ENCODE measurements at places on chromosomes 6 and 20.

DNA sequence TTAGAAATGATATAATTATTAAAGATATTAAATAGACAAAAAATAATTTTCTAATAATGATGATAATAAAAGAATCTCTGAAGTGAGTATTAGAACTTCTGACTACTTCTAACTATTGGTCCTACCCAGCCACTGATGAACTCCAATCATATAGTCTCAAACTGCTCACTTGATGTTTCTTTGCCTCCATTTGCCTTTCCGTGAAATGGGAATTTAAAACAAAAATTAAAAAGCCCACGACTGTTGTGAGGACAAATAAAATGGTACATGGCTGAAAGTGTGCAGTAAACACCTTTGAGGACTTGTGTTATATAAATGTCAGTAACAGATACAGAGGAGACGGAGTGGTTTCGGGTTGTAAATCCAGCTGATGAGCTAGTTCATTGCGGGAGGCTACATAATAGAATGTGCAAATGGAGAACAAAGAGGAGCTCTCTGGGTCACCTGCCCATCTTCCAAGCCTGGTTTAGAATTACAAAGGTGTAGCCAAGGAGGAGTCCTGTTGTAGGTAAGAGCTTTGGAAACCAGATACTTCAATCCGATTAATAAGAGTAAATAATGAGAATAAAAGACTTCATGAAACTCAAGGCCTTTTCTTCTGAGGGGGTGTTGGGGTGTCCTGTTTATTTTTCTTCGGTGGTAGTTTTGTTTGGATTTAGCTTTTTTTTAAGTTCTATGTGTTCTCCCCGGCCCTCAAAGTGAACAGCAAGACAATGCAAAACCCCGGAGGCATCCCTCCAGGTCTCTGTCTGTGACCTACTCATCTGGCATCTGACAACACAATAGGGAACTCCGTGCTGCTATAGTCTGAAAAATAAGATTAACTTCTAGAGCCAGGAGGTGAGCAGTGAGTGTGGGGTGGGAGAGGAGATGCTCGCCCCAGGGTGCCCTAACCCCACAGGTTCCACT, 4.4 kb upstream of the PXDC1 start:
- DNase-seq, result no peak

DNA sequence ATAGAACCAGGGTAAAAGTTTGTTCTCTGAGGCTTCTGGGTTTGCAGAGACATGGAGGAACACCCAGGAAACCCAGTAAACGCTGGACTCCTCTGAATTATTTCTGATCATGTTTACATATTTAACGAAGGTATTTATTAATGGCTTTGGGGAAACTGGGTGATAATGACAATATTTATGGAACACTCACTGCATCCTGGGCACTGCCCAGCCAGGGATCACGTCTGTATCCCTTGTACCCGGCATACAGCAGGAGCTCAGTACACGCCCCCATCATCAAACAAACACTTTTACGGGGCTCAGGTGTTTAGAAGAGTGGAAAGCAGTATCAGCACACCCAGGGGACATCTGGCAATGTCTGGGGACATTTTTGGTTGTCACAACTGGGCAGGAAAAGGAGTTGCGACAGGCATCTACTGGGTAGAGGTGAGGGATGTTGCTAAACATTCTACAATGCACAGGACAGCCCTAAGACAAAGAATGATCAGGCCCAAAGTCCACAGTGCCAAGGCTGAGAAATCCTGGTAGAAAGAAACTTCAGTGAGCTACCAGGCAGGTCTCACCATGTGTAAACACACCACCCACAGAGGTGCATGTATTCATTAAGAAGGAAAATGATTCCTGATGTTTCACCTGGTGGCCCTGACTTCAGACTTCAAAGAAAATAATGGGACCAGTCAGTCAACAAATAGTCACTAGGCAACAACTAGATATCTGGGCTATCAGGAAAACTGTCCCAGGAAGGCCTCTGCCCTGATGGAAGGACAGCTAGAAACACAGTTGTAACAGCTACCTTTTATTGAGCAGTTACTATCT, 35.3 kb downstream of the ZMYND8 start:
- DNase-seq, result no peak

GRCh38 chr6:118283766-118284165, 264.3 kb upstream of the PLN start:
- DNase-seq, result peak; percentile 46

GRCh38 chr6:119480961-119481497, 131.5 kb upstream of the MAN1A1 start:
- no peak for DNase-seq

DNA sequence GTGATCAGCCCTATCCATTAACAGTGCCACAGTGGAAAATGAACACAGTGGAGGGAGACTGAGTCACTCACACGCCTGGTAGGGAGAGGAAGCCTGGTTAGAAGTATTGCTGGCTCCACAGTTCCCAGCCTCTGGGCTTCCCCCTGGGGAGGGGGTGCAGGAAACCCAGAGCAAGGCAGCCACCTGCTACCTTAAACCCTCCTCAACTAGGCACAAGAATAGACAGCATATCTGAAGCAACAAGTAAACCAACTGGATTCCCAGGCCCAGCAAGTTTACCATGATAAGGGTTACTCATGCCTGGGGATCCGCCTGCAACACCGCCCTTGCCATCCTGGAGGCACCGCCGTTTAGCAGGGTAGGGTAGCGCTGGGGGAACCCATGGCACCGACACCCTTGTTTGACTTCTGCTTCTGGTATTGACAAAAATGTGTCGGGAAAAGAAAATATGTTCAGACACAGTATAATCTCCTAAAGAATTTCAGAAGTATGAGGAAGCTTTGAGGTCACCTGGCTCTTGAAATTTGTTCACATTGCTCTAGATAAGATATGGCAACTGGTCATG, 38.3 kb downstream of the SLC22A23 start:
- no peak for DNase-seq

DNA sequence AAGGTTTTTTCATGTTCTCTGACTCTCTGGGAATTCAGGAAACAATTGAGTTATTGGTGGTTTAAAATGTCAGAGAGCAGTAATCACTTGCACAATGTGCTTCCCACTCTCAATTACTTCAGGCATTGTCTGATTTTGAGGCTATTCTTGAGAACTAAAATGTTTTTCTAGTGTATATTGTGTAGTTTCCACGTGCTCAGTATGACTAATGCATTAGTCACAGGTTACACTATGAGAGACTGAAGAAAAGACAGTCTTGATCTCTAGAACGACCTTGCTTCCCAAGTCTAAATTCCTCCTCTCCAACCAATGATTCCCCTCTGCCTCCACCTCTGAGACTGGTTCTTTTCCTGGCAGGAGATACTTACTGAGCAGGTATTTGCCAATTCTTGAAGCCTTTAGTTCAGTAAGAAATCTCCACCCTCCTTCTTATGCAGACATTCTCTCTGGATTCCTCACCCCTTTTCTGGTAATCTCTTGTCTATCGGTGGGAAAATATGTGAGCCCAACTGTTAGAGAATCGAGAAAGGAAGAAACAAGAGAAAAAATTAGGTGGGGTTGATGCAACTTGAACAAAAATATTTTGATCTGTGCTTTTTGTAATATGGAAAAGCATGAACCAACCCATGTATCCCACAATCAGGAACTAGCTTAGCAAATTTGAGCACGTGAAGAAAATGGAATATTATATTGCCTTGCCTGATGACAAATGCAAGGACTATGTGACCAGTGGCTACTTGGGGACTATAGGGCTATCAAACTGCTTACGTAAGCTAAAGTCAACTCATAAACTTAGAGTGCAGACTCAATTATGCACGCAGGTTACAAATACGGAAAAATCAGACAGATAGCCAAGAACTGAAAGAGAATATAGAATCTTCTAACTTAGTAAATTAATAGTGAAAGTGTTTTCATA, 61.1 kb upstream of the SLC22A16 start:
- peak; percentile 61 for DNase-seq

DNA sequence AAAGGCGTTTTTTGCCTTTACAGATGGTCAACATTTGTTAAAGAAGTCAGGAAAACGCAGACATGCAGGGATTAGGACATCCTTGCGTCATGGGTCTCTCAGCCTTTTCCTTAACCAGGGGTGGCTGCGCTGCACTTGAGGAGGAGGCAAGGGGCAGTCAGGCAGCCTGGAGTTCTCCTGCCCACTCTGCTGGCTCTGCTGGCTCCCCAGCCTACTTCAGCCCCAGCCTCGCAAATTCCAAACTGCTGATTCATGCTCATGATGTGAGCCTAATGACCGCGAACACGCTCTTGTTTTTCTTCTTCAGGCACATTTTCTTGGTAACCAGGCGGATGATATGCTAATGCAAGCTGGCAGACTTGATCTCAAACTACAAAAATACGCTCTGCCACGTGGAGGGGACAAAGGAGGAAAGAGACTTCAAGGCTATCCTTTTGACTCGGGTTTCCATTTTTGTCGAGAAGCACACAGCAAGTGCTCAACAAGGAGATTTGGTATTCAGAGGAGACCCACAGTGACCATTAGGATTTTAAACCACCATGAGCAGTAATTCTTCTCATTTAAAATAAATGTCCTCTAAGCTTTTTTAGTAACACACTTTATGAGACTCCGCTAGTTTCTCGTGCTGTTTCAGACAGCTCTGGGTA, 290.3 kb upstream of the STXBP5 start:
- peak; percentile 50 for DNase-seq

DNA sequence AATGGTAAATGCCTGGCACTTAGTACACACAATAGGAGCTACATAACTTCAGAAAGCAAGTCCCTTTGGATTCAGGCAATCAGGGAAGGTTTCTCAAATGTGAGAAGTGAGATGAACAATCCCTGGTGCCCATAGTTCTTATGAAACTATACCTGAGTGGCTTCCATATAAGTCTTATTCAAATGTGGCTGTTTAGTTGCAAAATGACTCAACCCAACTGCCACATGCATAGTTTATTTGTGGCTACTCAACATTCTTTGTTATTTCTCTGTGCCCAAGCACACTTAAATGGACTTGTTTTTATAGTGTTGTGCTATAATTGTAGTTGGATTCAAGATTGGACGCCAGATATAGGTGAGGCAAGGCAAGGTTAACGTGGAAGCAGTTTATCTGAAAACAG, 93.7 kb upstream of the ATXN1 start:
- DNase-seq, result peak; percentile 53

DNA sequence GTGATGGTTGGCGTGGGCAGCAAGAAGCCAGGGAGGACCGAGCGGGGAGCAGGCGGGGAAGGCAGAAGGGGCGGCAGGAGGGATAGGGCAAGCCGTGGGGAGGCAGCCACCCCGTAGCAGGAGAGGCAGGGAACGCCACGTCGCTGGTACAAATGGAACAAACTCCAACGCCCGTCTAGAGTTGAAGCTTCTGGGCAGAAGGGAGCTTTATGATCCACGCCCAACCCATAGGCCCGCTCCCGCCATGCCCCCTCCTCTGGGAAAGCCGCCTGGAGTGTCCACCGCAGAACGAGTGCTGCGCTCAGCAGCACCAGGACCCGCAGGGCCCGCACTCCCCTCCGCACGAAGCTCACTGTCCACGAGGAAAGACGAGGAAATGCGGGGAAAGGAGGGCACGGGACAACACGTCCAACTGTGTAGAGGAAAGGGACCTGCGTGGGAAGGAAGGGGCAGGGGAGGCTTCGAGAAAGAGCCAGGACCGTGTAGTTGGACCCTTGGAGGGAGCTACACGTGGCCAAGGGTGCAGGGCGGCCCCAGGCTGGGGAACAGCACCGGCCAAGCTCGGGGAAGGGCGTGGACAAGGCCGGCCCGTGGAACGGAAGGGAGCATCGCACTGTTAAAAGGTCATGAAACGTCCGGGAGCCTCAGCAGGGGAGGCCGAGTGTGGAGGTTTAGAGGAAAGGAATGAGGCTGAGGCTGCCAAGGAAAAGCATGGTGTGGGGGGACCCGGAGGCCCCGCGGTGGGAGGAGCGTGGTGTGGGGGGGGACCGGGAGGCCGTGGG, 204.0 kb downstream of the DLL1 start:
- DNase-seq, result no peak

- DNase-seq, result no peak
Observed at GRCh38 chr6:25232479-25232878, 46.7 kb upstream of the CARMIL1 start.

DNA sequence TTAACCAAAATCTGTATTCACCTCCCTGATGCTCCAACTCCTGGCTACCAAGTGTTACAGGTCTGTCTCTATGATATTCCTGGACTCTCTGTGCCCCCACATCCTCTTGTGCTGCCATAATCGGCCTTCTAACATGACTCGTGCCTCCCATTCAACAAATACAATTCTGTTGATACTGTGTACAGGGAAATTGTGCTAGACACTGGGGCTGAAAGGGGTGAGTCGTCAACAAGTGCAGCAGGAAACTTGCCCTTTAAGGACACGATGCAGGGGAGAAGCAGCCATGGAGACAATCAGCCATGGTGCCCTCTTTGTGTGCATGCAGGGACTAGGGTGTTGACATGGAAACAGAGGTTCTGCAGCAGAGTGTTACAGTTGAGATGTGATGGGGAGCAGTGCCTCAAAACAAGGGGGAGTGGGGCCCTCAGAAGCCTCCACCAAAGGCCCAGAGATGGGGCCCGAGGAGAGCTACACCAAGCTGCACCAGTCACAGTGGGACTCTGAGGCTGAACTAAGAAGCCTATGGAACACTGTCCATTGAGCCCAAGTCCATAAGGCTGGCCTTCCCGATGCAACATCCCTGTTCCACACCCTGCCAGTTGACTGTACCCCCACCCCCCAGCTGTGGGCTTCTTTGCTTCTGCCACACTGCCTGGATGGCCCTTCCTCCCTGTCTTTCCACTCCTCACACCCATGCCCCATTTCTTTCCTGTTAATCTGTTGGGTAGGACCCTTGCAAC, 3.1 kb downstream of the PCED1A start:
- no peak for DNase-seq

DNA sequence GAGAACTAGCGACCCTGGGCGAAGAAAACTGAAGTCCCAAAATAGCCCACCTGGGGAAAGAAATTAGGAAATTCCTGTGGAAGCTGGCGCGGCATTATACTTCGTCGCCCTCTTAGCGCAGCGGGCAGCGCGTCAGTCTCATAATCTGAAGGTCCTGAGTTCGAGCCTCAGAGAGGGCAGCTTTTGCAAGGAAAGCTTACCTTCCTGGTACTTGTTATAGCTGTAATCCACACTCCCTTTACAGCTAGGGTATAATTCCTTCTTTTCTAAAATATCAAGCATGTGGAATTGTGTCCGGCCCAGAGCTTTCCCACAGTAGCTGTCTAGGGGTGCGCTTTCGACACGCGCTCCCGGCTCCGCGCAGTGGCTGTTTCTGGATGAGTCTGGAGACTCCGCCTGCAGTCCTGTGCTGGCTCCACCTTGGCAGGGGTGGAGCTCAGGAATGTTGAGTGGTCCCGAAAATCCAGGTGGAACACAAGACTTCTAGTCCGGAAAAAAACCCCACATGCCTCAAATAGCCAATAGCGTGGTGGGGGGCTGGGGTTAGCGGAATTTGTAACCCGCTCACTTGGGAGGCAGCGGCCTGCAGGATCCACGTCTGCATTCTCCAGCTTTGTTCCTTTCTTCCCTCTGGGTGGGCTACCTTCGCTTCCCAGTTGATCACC, 83.7 kb upstream of the ZNF322 start:
- peak; percentile 58 for DNase-seq

DNA sequence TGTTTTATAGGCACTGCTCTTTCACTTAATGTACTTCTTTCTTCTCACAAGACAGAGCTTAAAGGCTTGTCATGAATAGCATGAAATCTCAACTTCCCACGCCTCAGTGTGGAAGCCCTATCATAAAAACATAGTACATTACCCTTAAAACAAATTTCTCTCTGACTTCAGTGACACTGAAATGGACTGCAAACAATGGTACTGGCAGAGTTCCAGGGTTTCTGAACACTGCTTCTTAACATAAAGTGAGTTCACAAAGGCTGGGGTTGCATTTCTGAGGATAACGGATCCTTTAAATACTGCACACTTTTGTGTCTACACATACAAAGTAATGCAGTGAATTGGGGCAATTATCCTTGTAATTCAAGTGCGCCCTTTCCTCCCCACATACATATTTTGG, 32.3 kb upstream of the PLEKHG1 start:
- no peak for DNase-seq

GRCh38 chr6:13679996-13680395, 31.6 kb downstream of the RANBP9 start:
- no peak for DNase-seq
